IPS DF 19.7 (cell line): ENCODE measurements at places on chromosomes 11 and 22.

GRCh38 chr11:122808478-122808869 lies 29.8 kb upstream of the CRTAM start:
- DNase-seq = no peak

GRCh38 chr11:68296344-68297051 lies 15.9 kb upstream of the LRP5 start:
- no peak for DNase-seq

GRCh38 chr11:60169264-60169915 lies 13.5 kb downstream of the MS4A6A start:
- peak; percentile 35 for DNase-seq

DNA sequence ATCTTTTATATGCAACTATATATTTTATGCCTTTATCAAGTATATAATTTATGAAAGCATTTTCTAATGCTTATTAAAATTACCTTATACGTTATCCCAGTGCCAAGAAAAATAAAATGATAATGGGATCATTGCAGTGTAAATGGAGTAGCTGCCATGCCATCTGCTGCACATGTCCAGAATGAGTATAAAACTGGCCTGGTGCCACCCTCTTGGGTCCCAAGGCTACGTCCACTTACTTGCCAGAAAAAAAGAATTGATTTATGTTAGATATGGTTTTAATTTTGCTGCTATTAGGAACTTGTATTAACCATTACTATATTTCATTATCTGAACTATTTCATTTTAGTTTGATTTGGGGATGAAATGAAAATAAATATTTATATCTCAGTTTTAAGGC lies 1127.1 kb upstream of the CNTN5 start:
- DNase-seq = no peak

DNA sequence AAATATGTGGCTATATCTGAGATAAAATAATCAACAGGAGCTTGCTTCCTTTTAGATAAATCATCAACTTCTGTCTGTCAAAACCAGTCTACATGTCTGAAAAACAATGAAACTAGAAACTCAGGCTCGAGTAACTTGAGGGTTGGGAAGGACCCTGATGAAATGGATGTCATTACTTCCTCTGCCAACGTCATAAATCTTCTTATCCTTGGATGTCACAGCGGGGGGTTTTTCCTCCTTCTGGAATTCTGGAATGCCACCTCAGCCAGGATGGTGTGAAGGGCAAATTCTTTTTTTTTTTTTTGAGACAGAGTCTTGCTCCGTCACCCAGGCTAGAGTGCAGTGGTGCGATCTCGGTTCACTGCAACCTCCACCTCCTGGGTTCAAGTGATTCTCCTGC lies 13.4 kb downstream of the LGR4 start:
- DNase-seq = no peak

DNA sequence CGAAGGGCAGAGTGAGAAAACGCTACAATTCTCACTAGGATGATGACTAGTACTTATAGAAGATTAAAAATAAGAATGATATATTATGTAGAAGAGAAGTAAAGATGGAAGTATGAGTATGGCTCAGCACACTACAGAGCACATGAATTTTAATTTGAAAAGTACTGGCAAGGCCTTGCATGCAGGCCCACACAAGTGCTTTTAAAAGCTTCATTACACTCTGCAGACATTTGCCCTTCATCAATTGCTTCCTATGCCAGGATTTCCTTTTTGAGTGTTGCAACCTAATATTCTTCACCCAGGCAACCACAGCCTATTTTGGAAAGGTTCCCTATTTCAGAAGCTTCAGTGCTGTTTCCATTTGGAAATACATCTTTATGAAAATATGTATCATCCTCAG lies 81.1 kb downstream of the LARGE2 start:
- DNase-seq = no peak

GRCh38 chr22:19674129-19674928 lies 40.0 kb upstream of the SEPTIN5 start:
- no peak for DNase-seq

GRCh38 chr22:23181721-23182308 lies 1.5 kb downstream of the BCR start:
- no peak for DNase-seq

DNA sequence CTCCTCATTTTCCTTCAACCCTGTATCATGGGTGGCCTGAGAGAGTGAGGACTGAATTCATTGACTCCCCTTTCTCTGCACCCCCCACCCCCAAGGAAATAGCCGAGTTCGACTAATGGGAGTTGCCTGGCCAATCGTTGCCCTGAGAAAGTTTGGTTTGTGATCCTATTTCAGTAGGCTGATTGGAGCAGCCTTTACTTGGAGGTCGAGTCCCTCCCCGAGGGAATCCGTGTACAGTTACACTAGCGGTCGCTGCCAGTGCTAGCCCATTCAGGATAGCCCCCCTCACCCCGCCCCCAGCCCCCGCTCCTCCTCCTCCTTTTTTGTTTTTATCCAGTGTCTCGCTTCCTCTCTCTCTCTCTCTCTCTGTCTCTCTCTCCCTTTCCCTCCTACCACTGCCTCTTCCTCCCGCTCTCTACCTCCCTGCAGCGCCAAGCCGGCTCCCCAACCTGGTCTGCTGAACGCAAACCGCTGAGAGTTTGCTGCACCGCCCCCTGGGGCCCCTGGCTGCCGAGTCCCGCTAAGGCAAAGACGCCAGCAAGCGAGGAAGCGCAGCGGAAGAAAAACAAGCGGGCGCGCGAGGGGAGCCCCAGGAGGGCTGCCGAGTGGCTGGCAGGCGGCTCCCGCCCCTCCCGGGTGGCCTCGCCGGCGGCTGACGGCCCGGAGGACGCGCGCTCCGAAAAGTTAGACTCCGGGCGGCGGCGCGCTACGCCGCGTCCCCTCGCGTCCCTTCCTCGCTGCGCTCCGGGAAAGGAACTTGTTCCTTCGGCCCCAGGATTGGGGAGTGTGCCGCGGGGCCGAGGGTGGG lies at the start of gene GRAMD1B:
Gene GRAMD1B, plus strand, starts transcription at position 357 of the 808 bp plus-strand sequence. CDS start 524 bp downstream, outside the sequence.
- DNase-seq = peak; percentile 82

GRCh38 chr11:43690929-43691725 lies 10.6 kb downstream of the HSD17B12 start:
- DNase-seq = no peak

DNA sequence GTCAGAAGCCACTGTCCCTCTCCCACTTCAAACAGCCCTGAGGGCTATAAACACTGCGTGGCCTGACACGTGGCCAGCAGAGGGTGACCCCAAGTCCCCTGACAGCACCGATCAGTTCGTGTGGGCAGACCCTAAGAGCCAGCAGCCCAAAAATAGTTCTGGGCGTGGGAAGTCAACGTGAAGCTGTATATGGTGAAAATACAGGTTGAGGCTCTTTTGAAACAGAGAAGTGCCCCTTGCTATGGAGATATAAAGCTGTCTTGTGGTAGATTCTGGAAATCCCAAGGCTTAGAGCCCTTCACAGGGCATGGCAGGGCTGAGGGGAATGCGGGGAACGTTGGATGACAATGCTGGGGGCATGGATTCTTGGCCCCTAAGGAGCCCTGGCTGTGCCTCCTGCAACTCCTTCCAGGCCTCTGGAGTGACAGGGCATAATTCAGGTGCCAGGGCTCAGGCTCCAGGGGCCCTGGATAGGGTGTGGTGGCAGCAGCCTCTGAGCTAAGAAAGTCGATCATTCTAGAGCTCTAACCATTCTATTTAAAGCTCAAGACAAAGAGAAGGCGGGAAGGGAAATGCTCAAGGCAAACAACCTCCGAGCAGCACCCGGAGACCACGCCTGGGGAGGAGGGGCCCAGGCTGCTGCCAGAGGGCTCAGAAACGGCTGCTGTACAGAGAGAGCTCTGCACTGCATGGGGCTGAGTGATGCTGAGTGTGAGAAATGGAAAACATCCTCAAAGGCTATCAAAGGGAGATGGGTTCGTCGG lies 60.4 kb upstream of the CD5 start:
- DNase-seq = no peak

GRCh38 chr11:59185386-59185945 lies 13.5 kb downstream of the DTX4 start:
- DNase-seq = no peak
